ENCODE measurements at places on chromosomes 12 and 14. TPM values are rescaled to one million over a fixed set of nuclear protein-coding genes. Genes with fewer than 3 reads are reported as not detected.

The STAC3 gene
- total RNA-seq, result 0.13 TPM

The CCNT1 gene
- 17.7 TPM for total RNA-seq

The KCNJ8 gene
- total RNA-seq, result under 0.01 TPM

The SMCO3 gene
- 0.89 TPM for total RNA-seq

The FAIM2 gene
- total RNA-seq, result not detected

The PPP1R1A gene
- not detected for total RNA-seq

- no peak for DNase-seq
Observed at GRCh38 chr12:84159260-84159659, 753.3 kb downstream of the SLC6A15 start.

DNA sequence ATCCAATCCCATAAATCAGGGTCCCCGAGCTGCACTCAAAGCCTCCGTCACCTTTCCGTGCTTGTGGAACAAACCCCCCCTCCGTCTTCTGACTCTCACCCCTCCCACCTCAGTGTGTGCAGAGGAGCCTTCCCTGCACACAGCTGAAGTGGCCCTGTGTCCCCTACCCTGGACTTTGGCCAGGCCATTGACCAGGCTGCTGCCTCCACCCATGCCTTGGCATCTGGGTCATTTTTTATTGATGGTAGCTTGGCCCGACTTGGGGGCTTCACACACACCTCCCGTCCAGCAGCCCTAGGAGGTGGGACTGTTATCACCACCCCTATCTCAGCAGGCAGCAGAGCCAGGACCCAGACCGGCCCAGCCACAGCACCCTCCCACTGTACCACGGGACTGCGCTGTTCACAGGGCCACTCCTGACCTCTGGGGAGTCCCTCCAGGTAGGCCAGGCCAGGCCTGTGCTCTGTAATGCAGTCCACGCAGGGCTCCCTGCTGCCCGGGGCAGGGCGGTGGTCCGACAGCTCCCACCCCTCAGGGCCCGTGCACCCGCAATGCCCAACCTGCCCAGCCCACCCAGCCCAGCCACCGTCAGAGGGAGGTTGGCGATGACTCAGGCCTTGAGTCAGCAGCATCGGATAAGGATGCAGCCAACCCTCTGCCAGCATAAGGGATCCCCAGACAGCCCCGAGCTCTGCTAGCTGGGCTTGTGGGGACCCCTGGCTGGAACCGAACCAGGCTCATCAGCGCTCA lies 9.2 kb upstream of the INF2 start:
- DNase-seq, result peak; percentile 80

DNA sequence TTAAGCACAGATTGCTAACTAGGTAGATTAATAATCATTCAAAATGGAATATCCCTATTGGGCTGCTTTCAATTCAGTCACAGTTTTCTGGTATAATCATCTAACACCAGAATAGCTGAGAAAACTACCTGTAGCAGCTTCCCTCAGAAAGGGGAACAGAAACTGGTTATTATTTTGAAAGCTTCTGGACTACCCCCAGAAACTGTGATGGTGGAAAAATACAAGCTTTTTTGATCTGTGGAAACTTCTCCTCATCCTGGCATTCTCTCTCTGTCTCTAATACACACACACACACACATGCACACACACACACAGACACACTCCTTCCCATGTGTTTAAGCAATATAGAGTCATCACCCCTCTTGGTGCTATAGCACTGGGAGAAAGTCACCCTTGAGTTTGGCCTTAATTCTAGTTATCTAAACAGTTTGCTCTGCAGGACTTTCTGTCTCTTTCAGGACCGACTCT lies 251.5 kb upstream of the LMO3 start:
- no peak for DNase-seq

DNA sequence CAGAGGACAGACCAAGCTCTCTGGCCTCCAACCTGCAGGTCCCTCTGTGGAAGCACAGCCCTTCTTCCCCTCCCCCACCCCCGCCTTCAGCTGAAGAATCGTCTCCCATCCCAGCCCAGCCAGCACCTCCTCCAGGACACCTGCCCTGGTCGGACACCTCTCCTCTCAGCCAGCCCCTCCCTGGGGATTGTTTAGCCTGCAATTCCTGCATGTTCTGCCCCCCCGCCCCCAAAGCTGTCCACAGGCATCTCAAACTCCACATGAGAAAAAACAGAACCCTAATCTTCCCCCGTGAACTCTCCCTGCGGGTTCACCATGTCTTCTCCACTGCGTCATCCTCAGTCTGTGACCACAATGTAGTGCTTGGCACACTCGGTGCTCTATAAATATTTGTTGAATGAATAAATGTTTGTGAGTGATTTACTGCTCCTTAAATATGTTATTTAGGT lies 24.1 kb downstream of the PRIMA1 start:
- no peak for DNase-seq

- DNase-seq, result no peak
Observed at GRCh38 chr14:51474854-51475253, 176.9 kb upstream of the FRMD6 start.

DNA sequence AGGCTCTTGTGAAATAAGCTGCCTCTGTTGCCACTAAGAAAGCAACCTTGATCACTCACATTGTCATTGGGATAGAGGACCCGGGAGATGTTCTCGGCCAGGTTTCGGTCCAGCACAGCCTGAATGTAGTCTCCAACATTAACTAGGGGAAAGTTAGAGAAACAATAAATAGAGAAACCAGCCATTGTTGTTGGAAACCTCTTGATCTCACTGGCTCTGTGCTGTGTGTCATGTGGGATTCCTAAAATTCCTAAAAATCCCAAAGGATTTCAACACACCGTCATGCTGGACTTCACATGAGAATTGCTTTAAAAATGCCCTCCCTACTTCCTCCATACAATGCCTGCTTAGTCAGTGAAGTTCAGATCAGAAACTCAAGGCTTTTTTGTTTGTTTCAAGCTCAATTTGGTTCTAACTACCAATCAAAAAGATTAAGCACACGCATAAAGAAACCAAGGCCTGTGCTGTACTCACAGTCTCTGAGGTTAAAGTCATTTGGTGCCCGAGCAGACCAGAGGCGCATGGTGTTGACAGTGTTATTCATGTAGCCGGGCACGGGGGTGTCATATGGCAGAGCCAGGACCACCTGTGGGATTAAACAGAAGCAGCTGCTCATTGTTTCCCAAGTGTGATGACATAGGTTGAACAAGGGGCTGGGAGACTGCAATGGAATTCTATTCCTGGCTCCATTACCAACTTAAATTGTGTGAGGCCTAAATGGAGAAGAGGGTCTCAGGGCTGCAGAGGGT lies 23.6 kb downstream of the PYGL start:
- DNase-seq, result peak; percentile 69

- no peak for DNase-seq
Observed at GRCh38 chr12:54394281-54394719, 9.8 kb upstream of the ZNF385A start.

GRCh38 chr12:50799908-50800307 lies 36.0 kb downstream of the ATF1 start:
- DNase-seq, result no peak

DNA sequence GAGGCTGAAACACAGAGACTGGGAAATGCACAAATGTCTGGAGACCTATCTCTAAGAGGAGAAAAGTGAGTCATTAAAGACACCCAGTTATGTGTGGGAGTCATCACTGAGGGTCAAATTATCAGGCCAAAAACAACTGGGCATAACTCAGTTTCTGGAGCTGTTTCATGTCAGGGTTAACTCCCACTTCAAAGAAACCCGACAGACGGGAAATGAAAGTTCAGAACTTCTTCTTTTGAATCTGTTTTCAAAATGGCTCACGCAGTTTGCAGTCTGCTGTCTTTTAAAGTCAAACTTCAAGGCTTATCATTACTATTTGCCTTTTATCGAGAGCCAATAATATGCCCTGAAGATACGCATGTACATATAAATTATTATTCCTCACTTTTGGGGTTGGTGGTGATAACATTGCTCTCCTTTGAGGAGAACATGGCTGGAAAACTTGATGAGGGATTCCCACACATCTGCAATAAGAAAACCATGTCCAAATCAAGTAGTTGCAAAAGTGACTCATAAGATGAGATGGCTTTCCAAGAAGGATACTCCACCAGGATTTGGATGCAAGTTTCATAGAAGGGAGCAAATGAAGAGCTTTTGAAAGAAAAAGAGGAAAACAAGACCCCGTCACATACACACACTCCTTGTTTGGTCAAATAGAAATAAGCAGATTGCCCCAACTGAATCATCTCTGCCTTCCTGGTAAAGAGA lies 341.4 kb downstream of the ADAMTS20 start:
- DNase-seq, result no peak

Measured in dermis microvascular lymphatic vessel endothelial cell (primary cell).